ENCODE measurements at places on chromosomes 2 and 18.

DNA sequence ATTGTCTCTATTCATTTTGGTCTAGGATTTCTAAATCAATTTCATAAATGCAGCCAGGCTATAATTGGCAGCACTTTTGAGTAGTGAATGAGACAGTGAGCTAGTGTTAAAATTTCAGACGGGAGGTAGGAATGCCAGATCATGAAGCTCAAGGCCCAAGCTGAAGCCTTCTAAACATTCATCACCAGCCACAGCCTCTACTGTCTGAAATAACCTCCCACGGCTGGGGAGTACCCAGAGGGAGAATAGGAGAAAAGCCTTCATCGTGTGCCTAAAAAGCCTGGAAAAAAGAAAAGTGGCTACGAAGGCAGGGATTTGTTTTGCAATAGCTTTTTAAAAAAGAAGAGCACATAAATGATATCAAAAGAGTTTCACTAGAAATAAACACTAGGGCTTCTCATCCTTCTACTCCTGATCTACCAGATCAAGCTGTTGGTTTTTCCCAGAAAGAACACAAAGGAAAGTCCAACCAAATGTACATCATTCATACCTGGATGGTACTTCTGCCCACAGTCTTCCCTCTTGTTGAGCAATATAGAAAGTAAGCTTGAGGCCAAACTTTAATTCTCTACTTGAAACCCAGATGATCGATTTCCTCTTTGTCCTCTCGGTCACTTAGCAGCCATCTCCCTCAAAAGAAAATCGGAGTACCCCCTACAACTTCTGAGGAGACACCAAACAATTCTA lies 48.1 kb upstream of the SLC39A10 start:
- DNase-seq = no peak

DNA sequence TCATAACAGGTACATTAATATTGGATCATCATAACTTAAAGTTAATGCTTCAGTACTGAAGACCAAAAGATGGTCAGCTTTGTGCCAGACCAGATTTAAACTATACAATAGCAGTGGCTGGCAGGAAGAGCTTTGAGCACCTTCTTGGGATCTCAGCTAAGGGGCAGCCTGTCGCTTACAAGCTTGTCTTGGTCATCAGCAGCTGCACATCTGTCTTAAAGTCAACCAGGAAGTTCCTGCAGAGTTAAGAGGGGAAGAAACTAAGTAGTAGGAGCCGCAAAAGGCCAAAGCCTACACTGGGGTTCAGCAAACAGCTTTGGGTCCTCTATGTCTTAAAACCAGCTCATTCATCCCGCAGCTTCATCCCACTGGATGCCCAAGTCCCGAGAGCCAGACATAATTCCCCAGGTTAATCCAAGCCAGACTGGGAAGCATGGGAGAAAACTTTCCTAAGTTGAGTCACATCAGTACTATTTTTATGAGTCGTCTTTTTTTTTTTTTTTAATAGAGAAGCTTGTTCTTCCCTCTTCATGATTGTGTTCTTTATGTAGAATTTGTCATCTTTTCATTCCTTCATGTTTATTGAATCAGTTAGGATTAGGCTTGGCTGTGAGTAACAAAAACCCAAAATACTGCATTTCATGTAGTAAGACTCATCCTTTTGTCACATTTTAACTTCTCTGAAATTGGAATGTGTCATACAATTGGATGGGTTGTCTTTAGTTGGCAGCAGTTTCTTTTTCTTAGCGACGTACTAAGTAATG lies 59.3 kb downstream of the SERTAD2 start:
- peak; percentile 74 for DNase-seq

DNA sequence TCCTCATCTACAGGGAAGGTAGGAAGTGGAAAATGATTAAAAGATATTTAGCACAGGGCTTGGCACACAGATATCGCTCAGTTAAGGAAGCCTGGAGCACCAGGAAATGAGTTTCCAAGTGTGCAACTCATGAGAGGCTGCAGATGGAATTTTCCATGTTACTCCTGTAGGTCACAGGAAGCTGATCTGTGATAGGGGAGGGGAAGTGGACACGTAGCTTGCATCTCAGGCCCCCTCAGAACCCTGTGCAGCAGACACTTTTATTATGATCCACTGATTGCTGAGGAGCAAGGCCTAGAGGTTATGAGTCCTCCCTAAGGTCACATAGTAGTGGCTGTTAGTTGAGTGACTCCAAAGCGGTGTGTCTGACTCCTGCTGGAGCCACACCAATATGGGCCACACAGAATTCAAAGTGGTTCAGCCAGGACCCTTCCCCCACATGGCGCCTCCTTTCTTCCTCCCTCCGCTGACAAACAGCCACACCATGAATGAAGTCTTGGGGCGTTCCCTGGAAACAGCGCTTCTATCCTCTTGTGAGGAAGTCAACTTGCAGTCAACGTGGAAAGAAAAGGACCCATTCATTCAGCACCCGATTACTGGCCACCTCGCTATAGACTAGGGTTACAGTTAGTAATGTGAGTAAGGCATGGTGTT lies 21.5 kb downstream of the DYSF start:
- DNase-seq = no peak

- DNase-seq = no peak
Observed at GRCh38 chr2:203718087-203718486, 11.6 kb downstream of the CD28 start.

GRCh38 chr2:188810586-188810985 lies 163.6 kb upstream of the COL3A1 start:
- no peak for DNase-seq

DNA sequence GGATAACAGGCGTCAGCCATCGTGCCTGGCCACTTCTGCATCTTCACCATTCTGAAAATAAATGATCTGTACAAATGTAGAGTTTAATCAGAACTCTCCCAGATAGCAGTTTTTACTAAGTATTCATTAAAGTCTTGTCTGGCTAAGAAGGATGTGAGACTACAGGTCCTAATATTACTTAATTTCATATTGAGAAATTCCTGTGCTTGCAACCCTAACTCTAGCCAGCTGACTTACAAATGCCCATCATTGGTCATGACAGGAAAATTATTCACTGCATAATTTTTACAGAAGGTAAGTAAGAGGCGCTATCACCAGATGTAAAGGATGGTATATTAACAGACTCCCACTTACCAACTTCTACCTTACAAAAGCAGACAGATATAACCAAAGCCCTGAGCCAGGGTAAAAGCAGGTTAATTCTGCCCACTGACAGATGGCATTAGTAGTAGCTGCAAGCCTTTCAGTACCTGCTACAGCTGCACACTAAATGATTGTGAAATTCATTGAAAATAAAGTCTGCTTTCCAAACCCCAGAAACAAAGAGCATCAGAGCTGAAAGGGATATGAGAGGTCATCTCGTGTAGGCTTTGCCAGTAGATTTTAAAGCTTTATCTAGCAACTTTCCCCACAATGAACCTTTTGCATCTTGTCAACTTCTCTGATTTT lies 271.3 kb upstream of the STON1 start:
- no peak for DNase-seq

DNA sequence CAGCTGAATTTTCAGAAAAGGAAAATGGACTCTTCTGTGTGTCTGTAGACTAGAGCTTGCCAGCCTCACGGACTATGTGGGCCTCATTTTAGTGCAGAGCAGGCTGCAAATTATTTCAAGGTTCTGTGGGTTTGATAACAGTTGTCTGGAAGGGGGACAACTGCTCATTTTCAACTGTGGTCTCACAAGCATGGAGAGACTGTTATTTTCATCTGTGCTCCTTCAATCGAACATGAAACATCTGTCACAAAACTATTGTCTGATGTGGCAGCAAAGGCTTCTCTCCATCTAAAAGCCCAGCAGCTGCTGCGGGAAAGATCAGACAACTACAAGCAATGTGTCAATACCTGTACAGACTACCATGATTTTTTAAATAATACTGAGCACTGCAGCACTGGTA lies 211.8 kb downstream of the LRRTM4 start:
- DNase-seq = no peak

GRCh38 chr18:48017635-48018034 lies 87.2 kb upstream of the SMAD2 start:
- no peak for DNase-seq

- no peak for DNase-seq
Observed at GRCh38 chr2:108611021-108611420, 76.8 kb downstream of the LIMS1 start.

- DNase-seq = peak; percentile 14
Observed at GRCh38 chr18:24270937-24271380, 126.7 kb downstream of the OSBPL1A start.

- DNase-seq = no peak
Observed at GRCh38 chr2:206452242-206452641, 8.9 kb downstream of the ADAM23 start.

DNA sequence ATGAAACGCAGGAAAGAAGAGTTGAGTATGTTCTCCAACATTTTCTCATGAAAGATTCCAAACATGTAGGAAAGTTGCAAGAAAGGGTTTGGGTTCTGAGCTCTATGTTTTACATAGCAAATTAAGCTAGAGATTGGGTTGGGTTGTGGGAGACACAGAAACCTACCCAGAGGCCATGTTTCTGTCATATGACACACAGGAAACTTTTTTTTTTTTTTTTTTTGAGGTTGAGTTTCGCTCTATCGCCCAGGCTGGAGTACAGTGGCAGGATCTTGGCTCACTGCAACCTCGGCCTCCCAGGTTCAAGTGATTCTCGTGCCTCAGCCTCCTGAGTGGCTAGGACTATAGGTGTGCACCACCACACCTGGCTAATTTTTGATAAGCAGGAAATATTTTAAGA lies 57.6 kb downstream of the DOCK10 start:
- DNase-seq = no peak

GRCh38 chr2:133765658-133766057 lies 197.4 kb upstream of the NCKAP5 start:
- no peak for DNase-seq

DNA sequence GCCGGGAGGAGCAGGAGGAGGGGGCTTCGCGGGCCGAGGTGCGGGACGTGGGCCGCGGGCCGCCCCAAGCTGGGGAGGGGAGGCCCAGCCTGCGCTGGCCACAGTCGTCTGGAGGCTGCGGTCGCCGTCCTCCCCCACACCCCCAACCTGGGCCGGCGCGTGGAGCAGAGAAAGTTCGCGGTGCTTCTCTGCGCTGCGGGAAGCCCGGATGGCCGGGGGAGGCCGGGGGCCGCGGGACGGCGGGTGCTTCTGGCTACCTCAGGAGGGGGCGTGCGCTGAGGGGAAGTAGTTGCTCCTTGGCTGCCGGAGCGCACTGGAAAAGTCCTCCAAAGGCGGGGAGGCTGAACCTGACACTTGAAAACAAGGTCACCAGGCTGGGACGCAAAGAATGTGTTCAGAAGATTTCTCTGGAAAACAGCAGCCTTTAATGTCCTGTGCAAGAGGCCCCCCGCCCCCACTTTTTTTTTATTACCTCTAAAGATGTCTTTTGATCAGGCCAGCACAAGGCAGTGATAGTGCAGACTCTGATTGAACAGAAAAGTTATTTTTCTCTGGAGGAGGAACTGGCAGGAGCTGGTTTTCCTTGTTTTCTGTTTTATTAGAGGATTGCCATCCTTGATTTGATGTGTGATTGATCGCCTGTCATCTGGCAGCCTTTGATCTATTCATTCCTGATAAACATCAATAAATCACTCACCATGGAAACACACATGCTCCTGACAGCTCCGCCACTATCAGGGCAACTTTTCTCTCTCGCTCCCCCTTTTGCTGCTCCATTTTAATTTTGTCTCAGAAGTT lies 1.6 kb downstream of the TSHZ1 start:
- DNase-seq = no peak

DNA sequence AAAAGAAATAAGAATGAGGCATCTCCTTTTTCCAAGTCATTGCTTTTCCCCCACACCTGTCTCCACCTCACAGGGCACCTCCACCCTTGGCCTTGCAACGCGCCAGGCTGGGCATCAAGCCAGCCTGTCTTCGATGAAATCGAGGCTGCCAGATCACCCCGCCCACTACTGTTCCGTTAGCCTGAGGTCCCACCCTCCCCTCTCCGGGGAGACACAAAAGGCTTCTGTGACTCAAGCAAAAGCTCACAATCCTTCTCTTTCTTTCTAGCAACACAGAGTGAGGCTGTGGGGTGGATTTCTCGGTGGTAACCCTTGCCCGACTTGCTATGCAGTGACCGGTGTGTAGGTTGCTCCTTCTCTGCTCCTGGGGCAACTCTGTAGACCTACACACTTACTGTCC lies 9.9 kb downstream of the TNP1 start:
- DNase-seq = no peak

GRCh38 chr2:124187948-124188347 lies 162.9 kb downstream of the CNTNAP5 start:
- no peak for DNase-seq

DNA sequence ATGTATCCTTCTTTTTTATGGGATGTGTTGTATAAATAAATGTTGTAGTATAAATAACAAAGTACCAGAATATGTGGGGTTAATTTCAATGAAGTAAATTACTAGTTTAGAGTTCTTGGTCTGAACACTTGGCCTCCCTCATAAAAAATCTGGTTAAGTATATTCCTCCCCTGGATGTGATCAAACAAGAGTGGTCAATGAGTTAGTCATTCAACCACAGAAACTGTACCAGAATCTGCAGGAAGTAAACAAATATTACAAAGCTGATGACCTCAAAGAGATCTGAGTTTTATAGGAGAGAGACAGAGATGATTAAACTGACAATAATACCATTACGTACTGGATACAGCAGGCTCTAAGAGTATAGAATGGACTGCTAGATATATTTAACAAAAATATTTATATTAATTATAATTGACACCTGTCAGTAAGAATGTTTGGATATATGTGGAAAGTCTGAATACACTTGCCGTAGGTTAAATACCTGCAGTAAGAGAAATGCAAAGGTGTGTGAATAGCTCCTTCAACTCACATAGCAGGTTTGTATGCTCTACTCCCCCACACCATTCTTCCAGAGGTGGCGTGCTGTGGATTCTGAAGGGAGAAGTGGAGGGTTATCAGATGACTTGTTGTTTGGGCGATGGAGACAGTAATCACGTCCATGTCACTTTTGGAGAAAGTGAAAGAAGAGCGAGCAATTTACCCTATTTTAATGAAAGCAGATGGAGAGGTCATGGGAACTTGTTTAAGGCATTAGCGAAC lies 108.3 kb upstream of the LRATD1 start:
- DNase-seq = peak; percentile 70

- DNase-seq = no peak
Observed at GRCh38 chr2:241066171-241066892, 35.8 kb downstream of the MTERF4 start.

DNA sequence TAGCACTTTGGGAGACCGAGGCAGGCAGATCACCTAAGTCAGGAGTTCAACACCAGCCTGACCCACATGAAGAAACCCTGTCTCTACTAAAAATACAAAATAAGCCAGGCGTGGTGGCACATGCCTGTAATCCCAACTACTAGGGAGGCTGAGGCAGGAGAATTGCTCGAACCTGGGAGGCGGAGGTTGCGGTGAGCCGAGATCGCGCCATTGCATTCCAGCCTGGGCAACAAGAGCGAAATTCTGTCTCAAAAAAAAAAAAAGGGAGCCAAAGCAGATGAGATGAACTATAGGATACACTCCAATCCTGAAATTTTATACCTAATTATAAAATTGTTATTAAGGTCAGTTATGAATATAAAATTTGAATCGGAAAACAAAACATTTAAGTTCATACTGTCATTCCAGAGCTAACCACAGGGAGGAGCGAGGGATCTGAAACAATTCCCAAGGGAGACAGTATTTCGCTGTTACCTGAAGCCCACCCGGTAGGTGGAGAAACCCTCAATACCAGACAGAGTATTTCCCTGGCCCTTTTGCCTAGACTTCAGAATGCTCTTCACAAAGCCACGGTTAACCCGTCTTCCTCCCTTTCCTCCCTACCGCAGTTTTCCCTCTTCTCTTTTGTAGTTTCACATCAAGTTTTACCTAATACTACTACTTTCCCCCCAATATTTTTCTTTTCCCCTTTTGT lies 1.4 kb downstream of the PPM1G start:
- DNase-seq = no peak
